ENCODE measurements at places on chromosomes 3 and 15.

GRCh38 chr15:44792715-44793114 is 56.4 kb downstream of the TRIM69 start:
- DNase-seq = no peak

DNA sequence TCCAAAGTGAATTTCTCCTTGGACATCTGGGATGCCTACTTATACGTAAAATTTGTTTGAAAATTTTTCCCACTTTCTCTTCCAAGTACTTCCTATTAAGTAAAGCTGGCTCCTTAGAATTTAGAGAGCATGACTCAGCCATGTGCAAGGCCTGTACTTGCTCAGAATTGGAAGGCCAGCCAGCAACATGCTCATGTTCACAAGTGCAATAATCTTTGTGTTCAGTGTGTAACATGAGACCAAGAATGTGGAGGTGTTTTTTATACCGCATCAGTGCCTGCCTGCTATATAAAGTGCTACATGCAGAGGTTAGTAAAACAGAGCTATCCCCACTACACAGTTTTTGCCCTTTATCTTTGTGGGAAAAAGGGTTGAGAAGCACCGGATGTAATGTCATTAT is 151.9 kb upstream of the FEZF2 start:
- DNase-seq = no peak

- DNase-seq = no peak
Observed at GRCh38 chr3:62670351-62670750, 204.9 kb downstream of the CADPS start.

- DNase-seq = no peak
Observed at GRCh38 chr3:187684880-187685279, 14.7 kb upstream of the SST start.

GRCh38 chr15:51367322-51367976 is 26.0 kb downstream of the GLDN start:
- peak; percentile 49 for DNase-seq

DNA sequence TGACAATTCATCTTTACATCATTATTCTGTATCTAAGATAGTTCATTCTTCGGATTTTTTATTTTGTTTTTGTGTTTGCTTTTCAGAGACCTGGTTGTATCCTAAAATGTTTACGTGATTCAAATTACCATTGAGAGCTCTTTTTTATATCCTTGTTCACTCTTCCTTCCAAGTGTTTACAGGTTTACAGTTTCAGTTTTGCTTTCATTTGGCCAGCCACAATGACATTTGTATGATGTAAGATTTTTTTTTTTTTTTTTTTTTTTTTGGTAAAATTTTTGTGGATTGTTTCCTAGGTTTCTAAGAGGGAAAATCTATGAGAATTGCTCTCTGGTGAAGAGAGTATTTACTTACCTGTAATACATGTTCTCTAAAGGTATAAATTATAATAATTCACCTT is 55.0 kb downstream of the SETD5 start:
- no peak for DNase-seq

DNA sequence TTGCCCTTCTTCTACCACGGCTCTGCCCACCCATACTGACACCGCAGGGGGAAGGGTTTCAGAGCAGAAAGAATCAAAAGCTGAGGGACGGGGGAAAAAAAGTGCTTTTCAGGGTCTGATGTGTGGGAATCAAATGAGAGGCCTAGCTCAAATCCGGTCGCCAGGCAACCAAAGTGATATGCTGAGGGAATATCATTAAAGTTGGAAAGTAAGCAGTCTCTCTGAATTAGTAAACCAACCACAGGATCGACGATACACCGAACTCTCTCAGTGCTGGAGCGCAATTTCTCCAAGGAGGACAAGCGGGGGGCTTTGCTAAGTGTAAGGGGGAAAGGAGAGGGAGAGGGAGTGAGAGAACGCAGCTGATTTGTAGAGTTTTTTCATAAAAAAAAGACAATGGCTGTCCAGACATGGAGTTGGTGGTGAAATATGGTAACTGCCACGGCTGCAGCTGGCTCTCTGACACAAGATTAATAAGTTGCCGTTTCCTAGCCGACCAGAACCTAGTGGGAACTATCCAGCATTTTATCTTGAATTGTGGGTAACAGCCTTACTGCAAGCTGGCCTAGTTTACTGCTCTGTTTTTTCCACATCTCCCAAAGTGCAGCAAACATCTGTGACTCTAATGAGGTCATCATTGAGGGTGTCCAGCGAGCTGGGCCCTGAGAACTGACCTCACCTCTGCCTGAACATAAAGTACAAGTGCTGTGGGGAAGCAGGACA is 530.2 kb downstream of the SOX2 start:
- no peak for DNase-seq

DNA sequence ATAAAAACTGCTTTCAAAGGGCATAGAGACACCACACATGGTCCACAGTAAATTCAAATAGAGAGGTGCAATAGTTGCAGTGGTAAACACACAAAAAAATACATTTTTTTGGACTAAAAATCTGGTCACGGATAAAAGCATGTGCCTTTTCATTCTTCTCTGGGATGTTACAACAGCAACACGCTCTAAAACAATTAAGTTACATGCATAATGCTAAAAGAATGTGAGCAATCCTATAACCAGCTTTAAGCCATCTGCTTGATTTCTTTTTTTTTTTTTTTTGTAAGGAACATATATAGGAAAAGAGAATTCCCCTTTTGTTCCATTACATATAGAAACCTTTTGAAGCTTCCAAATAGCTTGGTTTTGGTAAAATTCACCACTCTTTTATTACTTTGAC is 20.0 kb downstream of the WNT5A start:
- DNase-seq = no peak

DNA sequence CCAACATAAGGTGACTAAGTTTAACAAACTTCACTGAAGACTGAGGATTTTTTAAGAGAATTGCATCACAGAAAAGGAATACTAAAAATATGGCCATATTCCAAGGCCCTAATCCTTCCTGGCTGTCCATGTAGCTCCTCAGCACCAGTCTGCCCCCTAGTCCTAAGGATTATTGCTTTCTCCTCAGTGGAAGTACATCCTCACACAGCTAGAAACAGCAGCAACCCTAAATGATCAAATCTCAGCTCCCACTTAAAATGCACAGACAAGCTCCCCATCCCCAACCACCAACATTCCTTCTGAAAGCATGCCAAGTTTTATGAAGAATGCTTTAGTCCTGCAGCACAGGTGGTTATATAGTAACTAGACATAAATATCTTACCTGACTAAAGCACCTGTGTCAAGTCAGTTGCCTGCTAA is 14.7 kb downstream of the ST3GAL6 start:
- DNase-seq = no peak

DNA sequence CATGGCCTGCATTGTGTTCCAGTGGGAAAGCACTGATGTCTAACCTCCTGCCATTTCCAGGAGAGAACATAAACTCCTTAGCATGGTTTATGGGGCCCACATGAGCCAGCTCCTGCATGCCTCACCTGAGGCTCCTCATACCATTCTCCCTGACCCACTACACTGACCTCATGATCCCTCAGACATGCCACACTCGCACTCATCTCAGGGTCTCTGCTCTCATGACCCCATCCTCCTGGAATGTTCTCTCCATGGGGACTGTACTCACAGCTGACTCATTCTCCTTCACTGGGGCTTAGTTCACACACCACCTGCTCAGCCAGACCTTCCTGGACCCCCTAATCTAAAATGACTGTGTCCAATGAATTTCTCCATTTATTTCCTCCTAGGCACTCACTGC is 4.0 kb upstream of the LMCD1 start:
- DNase-seq = no peak

DNA sequence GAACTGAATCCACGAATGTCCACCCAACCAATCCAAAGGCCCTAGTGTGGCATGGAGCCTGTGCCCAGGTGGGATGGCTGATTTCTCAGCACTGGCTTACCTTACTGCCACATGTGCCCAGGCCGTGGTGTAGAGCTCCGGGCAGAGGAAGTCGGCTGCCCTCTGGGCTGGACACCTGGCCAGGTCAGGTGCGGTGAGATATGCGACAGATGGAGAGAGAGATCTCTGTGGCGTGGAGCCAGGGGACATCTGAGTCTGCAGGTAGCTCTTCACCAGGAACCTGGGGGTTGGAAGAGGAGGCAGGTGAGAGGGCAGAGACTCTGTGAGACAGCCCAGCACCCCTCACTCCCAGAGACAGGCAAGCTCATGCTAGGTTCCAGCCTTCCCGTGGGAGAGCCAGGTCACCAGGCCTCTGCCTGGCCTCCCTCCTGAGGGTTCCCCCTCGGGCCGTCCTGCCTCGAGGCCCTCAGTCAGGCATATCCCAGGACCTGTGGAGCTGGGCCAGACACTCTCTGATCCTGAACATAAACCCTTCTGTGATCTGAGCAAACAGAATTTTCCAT is 12.6 kb downstream of the ACOX2 start:
- DNase-seq = no peak

DNA sequence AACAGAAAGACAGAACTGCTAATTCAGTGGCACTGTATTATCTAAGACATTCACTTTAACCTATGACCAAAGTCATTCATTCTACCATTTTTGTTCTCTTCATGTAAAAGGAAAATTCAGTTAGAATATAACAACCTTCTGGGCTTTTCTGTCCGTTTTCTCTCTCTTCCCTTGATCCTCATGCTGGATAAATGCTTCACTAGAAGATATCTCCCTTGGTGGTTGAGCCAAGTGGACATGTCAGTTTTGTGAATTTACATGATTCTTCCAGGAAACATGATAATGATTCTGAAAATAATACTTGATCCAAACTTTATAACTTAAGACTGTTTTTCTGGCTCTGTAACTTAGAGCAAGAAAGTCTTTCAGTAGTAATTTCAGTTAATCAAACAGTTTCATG is 1012.2 kb downstream of the SQOR start:
- DNase-seq = no peak

GRCh38 chr15:93195109-93195508 is 106.1 kb upstream of the RGMA start:
- no peak for DNase-seq
